ENCODE measurements at places on chromosomes 16 and 17. TPM values are rescaled to one million over a fixed set of nuclear protein-coding genes. Genes with fewer than 3 reads are reported as not detected.

ACSM2A gene
- not detected for total RNA-seq

NAGS gene
- total RNA-seq, result 1.1 TPM

TNFRSF17 gene
- total RNA-seq, result not detected

PEMT gene
- 17.9 TPM for total RNA-seq

ZFPM1 gene
- total RNA-seq, result 0.42 TPM

AURKB gene
- total RNA-seq, result not detected

TCAP gene
- 1.4 TPM for total RNA-seq

Measured in esophagus muscularis mucosa (tissue), 4 donors.